ENCODE measurements at places on chromosomes 13 and 19.
A peak's percentile ranks its signal among the peaks of the same experiment; 100 is the strongest.

DNA sequence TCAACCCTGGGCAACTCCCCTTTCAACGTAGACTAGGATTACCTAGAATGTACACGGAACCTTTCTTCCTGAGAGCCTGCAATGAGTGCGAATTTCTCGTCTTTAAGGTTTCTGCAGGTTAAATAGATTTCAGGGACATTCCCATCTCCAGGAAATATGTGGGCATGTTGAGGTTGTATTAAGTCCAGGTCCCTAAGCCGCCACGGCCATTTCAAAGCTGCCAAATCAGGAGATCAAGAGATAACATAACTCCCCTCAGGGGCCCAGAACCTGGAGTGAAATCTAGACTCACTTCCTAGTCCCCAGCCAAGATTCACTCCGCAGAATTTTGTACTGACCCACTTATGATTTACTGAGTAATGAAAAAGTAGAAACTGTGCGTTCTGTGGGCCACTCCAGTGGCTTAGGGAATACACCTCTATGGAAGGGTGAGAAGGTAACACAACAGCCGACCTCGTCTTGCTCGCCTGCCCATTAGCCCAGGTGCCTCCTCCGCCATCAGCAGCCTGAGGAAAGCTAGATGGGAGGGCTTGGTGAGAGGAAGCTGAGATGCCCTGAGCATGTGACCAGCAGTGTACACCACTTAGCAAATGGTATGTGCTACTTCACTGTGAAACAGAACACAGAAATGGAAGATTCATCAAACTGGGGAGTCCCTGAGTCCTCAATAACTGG, 98.5 kb upstream of the SOX1 start:
- no peak for DNase-seq

DNA sequence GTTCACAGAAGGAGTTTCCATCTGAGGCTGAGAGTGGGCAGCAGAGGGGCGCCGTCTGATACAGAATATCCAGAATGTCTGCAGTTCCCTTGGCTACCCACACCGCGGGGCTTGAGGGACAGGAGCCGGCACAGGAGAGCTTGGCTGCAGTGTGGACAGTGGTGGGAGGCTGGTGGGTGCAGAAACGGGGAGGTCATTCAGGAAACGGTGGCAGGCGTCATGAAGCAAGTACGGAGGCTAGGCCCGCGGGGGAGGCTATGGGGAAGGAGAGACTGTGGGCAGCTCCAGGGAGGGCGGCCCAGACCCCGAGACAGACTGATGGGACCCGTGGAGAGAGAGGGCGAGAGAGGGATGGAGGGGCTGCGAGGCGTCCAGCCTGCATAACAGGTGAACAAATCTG, 55.2 kb upstream of the UQCRFS1 start:
- DNase-seq, result peak; percentile 47

GRCh38 chr19:35565016-35565856, 1.8 kb upstream of the ATP4A start:
- DNase-seq, result no peak

GRCh38 chr19:6225232-6225865, 54.4 kb downstream of the MLLT1 start:
- DNase-seq, result no peak

DNA sequence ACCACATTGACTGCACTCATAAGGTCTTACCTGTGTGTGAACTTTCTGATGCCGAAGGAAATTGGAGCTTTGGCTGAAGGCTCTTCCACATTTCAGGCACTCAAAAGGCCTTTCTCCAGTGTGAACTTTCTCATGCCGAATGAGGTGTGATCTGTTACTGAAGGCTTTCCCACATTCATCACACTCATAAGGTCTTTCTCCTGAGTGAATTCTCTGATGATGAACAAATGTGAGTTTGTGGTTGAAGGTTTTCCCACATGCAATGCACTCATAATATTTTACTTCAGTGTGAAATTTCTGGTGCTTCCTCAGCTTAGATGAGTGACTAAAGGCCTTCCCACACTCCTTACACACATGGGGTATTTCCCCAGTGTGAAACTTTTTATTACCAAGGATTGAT, 5.7 kb downstream of the ZNF132 start:
- DNase-seq, result no peak

DNA sequence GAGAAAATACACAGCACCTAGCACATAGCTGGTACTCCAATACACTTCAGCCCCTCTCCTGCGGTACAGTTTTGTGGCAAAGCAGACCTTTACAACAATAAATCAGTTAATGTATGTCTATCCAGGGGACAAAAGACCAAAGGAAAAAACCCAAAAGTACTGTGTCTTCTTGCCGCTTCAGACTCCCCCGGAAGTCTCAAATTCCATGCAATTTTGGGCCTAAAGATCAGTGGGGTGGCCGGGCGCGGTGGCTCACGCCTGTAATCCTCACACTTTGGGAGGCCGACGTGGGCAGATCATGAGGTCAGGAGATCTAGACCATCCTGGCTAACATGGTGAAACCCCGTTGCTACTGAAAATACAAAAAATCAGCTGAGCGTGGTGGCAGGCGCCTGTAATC, 16.2 kb downstream of the CARS2 start:
- DNase-seq, result no peak

- no peak for DNase-seq
Measured at GRCh38 chr19:17671906-17672305, 16.2 kb downstream of the UNC13A start.

- DNase-seq, result no peak
Measured at GRCh38 chr19:35266520-35267352, 2.0 kb upstream of the USF2 start.

DNA sequence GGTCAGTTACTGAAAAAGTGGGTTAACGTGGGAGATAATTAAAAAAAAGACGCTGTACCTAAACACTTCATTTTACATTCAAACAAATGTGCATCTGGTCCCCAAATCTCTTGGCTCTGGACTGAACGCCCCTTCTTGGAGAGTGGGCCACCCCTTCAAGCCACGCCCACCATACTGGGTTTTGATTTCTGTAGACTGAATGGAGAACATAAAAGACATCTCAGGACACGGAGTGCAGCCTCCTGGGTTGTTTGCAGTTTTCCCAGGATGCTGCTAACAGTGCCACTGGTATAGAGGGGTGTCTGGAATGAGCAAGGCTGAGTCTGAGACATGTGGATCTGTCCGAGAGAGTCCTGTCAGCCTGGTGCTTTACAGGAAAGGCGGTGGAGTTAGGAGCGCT, 10.6 kb downstream of the TFDP1 start:
- DNase-seq, result no peak

DNA sequence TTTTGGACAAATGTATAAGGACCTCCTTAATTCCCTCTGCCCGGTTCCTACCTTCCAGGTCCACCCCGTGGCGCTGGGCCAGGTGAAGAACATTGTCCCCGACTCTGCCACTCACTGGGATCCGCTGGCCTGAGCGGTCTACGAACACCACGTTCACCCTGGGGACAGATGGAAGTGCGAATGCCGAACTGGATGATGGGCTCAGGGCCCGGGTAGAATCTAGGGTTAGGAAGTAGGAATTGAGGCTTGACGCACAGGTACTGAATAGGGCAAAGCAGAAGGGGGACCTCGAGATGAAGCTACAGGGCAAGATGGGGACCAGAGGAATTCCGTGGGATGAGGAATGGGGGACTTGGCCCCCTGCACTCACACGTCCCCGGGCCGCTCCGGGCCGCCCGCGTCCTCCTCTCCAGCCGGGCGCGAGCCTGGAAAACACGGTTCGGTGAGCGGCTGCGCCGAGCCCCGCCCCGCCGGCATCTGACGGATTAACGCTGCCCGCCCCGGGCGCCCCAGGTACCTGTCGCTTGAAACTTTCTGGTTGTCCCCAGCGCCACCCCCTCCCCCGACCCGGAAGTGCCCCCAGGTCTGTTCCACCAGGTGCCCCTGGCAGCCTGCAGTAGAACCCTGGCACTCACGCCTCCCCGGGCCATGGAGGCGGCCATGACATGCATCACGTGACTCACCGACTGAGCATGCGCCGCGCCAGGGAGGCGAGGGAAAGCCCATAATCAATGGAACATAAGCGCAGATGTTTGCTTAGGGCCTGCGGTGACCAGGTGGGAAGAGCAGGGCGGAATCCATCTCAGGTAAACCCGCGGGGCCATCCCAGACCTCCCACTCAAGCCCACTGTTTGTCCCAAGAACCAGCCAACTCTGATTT, at the start of gene FDX2:
Gene FDX2 (minus strand): TSS at position 681 of the 880 bp plus-strand sequence. CDS start 19 bp downstream, at position 662.
- DNase-seq, result peak; percentile 92

DNA sequence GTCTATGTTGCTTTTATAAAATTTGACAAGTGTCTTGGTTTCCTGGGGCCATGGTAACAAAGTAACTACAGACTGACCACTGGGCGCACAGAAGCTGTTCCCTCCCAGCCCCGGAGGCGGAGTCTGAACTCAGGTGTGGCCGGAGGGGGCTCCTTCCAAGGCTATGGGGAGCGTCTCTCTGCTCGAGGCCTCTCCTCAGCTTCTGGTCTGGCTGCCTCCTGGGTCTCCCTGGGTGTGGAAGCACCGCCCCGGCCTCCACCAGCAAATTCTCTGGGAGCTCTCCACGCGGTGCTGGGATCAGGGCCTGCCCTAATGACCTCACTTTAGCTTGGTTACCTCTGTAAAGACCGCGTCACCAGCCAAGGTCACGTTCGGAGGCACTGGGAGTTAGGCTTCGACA, 45.7 kb upstream of the F7 start:
- DNase-seq, result no peak

DNA sequence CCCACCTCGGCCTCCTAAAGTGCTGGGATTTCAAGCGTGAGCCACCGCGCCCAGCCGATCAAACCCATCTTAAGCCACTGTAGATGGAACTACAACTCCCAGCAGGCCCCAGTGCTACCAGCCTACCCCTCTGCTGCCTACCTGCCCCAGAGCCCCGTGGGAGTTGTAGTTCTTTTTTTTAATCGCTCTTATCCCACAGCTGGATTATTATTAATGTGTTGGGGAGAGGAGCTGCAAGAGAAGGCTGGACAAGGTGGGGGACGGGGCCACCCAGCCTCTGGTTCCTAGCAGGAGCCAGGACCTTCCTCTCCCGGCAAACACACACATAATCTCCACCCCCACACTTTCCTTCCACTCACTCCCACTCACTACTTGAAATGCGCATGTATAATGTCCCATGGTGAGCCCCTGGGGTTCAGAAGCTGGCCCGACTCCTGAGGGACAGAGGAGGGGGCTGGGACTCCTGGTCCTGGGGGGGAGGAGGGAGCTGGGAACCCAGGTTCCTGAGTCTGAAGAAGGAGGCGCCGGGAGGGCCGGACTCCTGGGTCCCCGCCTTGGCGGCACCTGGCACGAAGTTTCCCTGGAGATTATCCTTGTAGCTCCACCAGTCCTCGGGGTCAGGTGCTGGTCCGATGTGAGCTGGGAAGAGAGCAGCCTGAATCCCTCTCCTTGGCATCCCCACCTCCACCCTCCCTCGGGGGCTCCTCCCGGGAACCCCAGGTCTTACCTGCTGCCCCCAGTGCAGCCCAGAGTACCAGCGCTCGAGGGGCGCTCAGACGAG, 958 bp downstream of the CA11 start:
- DNase-seq, result peak; percentile 76

GRCh38 chr19:53942001-53942786, 20.5 kb upstream of the CACNG8 start:
- no peak for DNase-seq

GRCh38 chr13:61670384-61671161, 254.9 kb upstream of the PCDH20 start:
- DNase-seq, result no peak

DNA sequence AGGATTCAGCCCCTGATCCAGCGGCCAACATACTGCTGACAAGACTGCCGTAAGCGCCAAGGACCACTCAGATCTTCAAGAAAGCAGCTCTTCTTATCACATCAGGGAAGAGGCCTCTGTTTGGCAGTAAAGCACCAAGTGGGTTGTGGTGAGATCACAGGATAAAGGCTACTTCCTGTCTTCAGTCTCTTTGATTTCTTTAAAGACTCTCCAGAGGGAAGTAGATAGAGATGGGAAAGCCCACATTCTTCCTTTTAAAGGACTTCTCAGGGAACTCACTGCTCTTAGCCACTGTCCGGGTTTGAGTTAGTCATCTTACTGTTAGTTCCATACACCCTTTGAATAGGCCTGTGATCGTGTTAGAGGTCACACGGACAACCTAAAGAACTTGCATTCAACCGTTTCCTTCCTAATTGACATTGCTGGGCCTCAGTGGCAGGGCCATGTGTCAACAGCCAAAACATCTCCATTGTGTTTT, 47.2 kb upstream of the POMP start:
- DNase-seq, result no peak
